ENCODE measurements at places on chromosomes 11 and 22.

GRCh38 chr11:56886455-56886854 lies 102.3 kb upstream of the OR5AK2 start:
- no peak for DNase-seq

GRCh38 chr22:46233231-46233630 lies 16.9 kb downstream of the CDPF1 start:
- no peak for DNase-seq

- DNase-seq = no peak
Measured at GRCh38 chr11:69476509-69476961, 4.9 kb upstream of the LINC01488 start.

GRCh38 chr11:130765951-130766649 lies 150.2 kb downstream of the SNX19 start:
- no peak for DNase-seq

GRCh38 chr11:67649634-67650510 lies 658 bp downstream of the ACY3 start:
- DNase-seq = no peak

GRCh38 chr22:19143967-19144400 lies 467 bp downstream of the ESS2 start:
- DNase-seq = no peak

GRCh38 chr11:25535467-25536272 lies 796.3 kb upstream of the ANO3 start:
- no peak for DNase-seq

- no peak for DNase-seq
Measured at GRCh38 chr11:774873-775592, 2.3 kb downstream of the GATD1 start.

GRCh38 chr22:22166941-22167713 lies 77.5 kb upstream of the VPREB1 start:
- DNase-seq = no peak

- DNase-seq = no peak
Measured at GRCh38 chr11:67279589-67280340, 9.3 kb upstream of the ANKRD13D start.

DNA sequence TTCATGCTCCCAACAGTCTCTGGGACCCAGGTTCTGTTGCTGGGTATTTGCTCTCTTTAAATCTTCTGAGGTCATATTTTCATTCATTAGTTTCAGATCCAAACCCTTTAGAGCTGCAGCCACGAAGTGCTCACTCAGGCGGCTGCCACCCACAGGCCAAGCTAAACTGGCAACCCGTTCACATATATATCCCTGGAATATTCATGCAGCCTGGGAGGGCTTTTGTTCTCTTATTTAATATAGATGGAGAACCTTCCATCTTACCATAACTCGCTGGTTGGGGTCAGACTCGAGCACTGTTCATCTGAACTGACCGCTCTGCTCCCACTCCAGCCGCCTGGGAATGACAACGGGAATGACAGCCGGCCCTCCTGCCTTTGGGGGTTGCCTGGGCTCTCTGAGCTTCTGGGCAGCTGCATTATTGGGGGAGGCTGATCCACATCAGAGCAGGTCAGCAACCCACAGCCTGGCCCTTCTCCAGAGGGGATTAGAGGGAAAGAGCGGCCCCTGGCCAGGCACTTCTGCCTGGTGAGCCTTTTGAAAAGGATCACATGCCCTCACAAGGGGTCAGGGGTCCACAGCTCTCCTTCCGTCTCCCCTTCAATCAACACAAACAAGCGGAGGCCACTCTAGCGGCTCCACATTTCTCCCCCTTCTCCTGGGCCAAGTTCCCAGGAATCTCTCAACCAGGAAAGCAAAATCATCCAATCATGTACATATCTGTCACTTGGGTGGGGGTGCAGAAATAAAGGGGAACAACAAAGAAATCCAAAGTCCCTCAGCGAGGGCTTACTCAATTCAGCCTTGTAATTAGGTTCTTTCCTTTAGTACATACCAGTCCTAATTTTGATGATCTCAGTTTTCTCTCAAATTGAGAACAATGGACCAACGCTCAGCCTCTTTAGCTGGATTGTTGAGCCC lies 11.8 kb downstream of the TMEM184B start:
- no peak for DNase-seq

GRCh38 chr11:75402002-75402773 lies 2.9 kb downstream of the RPS3 start:
- no peak for DNase-seq

DNA sequence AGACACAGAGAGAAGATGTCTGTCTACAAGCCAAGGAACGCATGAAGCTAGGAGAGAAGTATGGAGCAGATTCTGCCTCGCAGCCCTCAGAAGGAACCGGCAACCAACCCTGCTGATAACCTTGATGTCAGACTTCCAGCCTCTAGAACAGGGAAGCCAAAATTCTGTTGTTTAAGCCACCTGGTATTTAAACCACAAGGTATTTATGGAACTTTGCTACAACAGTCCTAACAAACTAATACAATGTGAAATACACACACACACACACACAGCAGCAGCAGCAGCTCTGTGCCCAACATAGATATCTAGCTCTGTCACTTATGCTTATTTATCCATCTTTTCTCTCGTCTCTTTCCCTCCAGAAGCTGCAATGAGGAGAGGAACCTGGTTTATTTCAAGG lies 400.0 kb downstream of the ETS1 start:
- no peak for DNase-seq

DNA sequence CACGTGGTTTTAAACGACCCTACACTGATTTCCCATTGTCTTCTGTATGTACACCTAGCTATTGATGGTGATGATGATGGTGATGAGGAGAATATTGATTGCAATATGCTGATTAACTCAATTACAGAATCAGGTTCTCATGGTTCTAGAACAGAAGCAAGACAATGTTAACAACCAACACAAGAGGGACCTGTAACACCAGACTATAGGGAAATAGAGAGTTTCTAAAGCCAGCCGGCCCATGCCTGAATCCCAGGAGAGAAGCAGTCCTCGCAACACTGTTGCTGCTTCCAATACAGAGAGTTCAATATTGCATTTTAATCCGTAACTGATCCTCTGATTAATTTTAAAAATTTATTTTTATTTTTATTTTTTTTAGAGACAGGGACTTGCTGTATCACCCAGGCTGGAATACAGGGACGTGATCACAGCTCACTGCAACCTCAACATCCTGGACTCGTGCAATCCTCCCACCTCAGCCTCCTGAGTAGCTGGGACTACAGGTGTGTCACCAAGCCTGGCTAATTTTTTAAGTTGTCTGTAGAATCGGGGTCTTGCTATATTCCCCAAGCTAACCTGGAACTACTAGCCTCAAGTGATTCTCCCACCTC lies 22.2 kb upstream of the UBASH3B start:
- DNase-seq = no peak

DNA sequence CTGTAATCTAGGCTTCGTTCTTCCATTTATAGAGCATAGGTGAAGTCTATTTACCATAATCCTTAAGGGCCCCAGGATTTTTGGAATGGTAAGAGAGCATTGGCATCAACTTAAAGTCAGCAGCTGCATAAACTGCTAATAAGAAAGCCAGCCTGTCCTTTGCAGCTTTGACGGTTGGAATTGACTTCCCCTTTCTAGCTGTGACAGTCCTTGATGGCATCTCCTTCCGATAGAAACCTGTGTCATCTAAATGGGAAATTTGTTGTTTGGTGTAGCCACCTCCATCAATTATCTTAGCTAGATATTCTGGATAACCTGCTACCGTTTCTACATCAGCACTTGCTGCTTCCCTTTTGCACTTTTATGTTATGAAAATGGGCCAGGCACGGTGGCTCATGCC lies 58.0 kb upstream of the GLYATL1B start:
- no peak for DNase-seq

DNA sequence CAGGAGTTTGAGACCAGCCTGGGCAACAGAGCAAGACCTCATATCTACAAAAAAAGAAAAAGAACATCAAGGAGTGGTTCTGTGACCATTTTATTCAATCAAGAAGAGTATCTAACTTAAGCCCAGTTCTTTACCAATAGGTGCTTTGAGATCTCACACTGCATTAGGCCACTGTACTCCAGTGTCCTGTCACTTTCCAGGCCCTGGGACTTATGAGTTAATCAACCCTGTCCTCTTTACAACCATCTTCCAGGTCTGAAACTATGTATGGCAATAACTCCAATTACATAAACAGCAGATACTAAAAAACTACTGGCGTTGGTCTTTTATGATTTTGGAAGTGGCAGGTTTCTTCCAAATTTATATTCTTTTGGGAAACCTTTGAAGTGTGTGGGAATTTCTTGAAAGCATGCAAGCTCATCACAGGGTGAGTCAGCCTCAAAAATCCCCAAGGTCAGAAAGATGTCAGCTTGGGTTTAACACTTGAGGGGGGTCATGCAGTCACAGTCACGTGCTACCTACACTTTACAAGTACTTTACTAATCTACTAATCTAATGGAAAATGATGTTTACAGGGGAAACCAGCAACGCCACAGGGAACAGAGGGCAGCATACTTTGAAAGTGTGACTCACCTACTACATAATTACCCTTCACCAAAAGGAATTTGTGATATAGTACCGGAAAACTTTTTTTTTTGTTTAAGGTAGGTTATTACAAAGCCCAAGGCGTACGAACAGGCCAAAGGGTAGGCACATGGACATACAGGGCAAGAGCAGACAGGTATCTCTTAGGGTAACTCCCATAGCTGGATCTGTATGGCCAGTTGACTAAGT lies 15.6 kb downstream of the PISD start:
- DNase-seq = peak; percentile 96

DNA sequence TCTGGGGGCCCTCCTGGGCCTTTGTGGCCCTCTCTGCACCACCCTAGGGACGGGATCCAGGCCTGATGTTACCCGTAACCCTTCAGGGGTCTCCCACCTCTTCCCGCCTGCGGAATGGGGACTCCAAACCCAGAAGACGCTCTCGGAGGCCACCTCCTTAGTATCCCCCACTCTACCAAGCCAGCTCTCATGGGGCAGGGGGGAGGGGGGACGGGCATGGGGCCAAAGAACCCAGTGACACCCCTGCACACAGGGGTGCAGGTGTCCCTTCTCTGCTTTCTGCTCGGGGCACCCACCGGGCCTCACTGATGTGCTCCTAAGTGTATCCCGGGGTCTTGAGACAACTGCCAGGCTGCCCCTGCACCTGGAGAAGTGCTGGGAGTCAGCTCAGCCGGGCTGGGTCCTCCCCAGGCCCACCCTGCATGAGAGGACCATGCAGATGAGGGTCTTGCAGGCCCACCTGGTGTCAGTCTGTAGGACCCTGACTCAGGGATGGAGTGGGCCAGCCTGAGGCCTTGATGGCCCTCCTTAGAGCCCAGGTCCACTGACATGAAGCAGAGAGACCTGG lies 176.9 kb downstream of the IGLL1 start:
- no peak for DNase-seq

- DNase-seq = no peak
Measured at GRCh38 chr11:44854086-44854485, 96.6 kb downstream of the TP53I11 start.

DNA sequence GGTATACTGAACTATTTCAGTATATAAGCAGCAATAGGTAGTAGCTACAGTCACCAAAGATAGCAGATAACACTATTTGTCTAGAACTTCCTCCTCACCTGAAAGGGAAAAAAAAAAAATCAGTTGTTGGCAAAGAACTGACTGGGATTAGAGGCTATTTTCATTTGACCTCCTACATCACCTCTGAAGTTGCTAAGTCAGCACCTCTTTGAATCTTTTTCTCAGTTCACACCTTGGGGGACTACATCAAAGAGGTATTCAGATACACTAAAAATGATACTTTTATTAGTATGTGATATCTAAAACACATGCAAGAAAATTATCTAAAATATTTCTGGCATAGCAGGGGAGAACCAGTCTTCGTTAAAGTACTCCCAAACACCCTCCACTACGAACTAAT lies 16.2 kb downstream of the MSANTD2 start:
- no peak for DNase-seq

DNA sequence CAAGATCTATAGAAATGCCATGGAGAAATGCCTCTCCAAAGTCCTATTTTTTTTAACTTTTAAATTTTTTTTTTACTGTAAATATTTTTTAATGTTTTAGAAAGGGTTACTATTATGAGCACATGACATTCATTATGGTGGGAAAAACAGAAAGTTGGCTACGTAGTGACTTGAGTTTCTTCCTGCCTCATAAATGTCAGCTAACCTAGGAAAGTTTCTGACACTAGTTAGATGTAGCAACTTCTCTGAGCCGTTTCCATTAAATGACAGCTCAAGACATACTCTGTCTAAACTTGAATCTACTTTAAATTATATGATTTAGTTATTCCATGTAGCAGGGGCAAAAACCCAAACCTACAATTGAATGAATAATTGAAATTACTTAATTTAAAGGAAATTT lies 18.4 kb upstream of the CTSC start:
- no peak for DNase-seq

DNA sequence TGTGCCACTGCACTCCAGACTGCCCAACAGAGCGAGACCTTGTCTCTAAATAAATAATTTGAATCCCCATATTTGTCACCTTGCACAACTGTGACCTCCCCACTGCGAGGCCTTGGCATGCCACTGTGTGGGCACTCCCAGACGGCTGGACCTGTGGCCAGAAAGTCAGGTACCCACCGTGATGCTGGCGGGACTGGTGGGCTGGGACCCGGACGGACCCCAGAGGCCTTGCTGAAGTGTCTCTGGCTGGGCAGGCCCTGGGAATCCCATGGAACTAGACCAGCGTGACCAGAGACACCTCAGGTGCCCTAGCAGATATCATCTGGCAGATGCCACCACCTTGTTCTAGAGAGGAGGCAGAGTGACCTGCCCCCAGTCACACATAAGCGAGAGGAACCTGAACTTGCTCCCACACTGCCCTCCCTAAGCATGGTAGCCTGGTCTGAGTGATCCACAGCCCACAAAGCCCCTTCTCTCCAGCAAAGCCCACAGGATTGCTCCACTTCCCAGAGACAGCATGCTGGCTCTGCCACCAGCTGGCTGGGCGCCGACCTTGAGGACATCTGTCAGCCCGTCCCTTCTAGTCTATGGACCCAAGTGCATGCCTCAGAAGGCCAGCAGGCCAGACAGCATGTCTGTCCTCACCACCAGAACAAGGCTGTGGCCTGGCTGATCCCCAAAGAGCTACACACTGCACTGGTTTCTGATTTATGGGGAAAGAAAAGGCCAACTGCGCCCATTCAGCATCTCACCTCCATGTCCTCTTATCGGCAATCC lies 9.5 kb downstream of the MACROD1 start:
- DNase-seq = no peak

GRCh38 chr11:93169950-93170561 lies 27.7 kb downstream of the SLC36A4 start:
- peak; percentile 3 for DNase-seq

GRCh38 chr11:43756575-43756974 lies 76.0 kb downstream of the HSD17B12 start:
- peak; percentile 34 for DNase-seq

DNA sequence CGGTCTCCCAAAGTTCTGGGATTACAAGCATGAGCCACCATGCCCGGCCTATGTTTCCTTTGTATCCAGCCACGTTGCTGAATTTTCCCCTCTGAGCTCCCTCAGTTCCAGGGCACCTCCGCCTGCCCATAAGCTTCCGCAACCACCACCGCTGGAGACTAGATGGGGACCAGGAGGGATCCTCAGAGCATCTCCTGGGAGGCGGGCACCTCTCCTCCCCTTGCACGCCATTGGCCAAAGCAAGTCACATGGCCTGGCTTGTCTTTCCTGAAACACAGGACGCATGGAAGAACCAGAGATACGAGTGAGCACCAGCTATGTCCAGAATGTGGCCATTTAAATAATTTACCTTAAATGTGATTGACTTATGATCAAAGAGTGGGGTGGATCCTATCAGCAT lies 388.3 kb downstream of the BRD1 start:
- no peak for DNase-seq
